Fibroblast of lung (primary cell): ENCODE measurements at places on chromosomes 7 and 10.

GRCh38 chr10:2927958-2928840, 139.1 kb upstream of the PFKP start:
- peak; percentile 44 for DNase-seq

DNA sequence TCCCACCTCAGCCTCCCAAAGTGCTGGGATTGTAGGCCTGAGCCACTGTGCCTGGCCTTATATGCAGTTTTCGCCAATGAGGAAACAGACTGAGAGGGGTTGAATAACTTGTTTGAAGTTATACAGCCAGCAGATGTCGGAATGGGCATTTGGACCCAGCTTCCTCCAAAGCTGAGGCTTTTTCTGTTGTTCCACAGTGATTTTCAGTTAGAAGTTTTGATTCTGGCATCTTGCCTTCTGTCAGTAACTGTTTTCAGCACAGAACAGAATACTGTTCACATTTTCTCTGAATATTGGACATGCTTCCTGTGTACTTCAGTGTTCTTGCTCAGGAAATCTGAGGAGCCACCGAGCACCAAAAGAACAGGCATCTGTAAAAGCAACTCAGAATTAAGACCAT, 287.2 kb downstream of the CAMK1D start:
- DNase-seq = no peak

- DNase-seq = no peak
Observed at GRCh38 chr7:98875501-98875900, 2.8 kb upstream of the TRRAP start.

DNA sequence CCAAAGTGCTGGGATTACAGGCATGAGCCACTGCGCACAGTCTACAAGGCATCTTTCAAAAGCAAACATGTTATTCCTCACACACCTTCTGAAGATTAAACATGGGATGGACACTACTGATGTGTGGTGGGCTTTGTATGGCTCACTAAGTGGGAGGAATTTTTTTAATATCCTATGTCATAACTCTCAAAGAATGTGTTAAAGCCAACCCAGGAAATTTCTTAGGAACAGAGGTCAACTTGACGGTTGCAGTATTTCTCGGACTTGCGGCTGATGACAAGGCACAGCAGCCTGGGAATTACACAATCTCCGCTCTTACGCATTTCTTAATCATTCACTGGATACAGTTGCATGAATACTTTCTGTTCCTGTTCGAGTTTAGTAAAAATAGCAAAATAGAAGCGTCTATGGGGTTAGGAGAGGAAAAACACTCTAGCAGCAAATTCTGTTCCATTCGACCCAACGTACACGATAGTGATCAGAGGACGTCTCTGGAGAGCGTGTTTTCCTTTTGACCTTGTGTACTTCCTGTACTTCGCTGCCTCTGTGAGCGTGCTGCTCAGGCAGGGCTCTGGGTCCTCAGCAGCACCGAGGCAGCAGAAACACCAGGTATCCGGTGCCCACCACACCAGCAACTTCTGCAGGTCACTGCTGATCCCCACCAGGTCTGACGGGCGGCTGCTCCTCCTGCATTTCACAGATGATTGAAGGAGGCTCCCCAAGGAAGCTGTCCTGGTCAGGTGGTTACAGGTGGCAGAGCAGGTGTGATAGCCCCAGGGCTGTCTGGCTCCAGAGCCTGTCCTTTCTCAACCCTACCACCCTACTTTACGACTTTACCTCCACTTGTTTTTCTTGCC, 26.4 kb upstream of the SRGN start:
- peak; percentile 98 for DNase-seq

DNA sequence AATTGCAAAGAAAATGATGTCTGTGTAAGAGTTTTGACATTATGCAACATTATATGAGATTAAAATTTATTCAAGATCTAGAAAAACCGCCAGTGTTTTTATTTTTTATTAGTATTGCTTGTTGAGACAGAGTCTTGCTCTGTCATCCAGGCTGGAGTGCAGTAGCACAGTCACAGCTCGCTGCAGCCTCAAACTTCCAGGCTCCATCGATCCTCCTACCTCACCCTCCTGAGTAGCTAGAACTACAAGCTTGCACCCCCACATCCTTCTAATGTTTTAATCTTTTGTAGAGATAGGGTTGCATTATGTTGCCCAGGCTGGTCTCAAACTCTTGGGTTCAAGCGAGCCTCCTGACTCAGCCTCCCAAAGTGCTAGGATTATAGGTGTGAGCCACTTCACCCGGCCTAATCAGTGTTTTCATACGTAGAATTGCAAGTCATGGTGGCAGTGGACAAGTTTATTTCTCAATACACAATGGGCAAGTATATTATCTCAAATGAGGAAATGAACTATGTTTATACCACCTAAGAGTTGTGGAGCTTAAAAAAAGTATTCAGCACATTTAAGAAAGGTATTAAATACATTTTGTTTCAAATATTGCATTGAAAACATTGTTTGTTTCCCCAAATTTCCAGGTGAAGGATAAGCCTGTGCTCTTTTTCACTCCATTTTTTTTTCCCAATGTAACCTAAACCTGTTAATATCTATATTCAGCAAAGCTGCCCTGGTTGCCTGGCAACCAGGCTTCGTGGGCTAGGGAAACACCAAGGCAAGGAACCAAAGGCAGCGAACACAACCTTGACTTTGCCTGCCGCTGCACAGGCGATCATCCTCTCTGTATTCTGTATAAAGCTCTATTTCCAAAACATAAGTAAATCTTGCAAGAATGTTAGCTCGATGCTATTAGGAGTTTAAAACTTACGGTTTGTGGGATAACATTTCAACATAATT, 163.9 kb downstream of the CACNB2 start:
- no peak for DNase-seq

DNA sequence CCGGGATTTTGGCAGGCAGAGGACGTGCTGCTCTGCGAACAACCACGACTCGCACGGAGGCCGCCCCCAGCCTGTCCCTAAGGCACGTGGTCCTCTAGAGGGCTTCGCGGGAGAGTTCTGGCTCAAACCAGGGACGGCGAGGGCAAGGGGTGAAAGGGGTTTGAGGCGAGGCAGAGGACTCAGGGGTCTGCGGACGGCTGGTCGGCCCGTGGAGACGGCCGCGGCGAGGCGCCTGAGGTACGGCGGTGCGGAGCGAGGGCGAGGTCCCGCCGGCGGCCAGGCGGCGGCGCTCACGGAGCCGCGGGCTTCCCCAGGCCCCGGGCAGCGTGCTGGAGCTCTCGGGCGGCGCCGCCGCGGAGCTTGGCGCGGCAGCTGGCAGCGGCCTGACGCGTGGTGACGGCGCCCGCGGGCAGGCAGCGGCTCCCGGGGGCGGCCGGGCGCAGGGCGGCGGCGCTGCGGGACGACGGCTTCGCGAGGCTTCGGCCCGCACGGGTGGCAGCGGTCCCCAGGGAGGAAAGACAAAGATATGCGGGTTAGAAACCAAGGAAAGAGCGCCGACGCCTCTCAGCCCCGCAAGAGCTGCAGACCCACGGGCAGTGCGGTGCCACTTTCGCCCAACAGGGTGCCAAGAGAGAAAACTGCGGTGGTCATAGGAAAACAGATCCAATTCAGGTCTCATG, 44.8 kb downstream of the ZNF800 start:
- DNase-seq = peak; percentile 63

GRCh38 chr7:48441848-48442492, 270.7 kb downstream of the ABCA13 start:
- DNase-seq = no peak
